ENCODE measurements at places on chromosomes 6 and 20.

DNA sequence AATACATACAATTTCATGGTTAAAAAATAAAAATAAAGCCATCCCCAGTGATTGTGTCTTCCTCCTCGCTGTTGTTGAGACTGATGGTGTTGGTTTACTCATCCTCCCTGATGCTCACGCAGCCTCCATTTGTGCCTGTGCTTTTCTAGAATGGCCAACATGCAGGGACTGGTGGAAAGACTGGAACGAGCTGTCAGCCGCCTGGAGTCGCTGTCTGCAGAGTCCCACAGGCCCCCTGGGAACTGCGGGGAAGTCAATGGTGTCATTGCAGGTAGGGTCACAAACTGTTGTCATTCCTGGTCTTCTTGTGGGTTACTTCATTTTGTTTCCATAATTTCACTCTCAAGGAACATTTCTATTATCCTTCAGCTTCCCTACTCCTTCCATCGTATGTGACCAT is 28.0 kb downstream of the CAP2 start:
- no peak for DNase-seq

GRCh38 chr6:42201382-42201781 is 6.6 kb upstream of the GUCA1B start:
- no peak for DNase-seq

GRCh38 chr6:137056121-137056880 is 11.5 kb upstream of the IL20RA start:
- no peak for DNase-seq

GRCh38 chr6:166905013-166905412 is 51.3 kb downstream of the RNASET2 start:
- DNase-seq = no peak

DNA sequence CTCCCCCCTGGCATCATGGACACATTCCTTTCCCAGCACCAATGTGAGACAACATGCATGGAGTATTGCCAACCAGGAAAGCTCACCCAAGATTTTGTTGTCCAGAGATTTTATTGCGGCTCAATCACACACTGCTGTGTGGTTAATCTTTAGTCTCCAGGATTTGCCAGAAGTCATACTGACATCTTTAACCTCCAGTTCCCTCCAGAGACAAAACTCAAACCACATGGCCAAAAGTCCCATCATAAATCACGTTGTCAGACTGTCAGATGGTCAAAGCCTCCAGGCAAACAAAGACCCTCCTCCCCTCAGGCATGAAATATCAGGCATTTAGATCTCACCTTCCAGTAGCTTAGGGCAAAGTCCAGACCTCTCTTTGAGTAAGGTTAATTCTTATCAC is 97.3 kb upstream of the OPRM1 start:
- DNase-seq = no peak

GRCh38 chr6:154230910-154231595 is 125.5 kb downstream of the IPCEF1 start:
- no peak for DNase-seq
